ENCODE measurements at places on chromosomes 6 and 20.

- no peak for DNase-seq
These were observed 73.0 kb downstream of the TIAM2 start for GRCh38 chr6:155067956-155068615.

- no peak for DNase-seq
These were observed 23.7 kb upstream of the RSPO3 start for GRCh38 chr6:127094791-127095190.

DNA sequence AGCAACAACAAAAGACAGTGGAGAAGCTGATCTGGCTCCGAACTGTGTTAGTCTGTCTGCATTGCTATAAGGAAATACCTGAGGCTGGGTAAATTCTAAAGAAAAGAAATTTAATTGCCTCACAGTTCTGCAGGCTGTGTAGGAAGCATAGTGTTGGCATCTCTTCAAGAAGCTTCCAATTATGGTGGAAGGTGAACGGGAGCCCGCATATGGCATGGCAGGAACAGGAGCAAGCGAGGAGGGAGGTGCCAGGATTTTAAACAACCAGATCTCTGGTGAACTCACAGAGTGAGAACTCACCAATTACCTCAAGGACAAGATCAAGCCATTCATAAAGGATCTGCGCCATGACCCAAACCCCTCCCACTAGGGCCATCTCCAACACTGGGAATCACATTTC is 293.5 kb downstream of the SMOC2 start:
- no peak for DNase-seq

GRCh38 chr20:59222253-59223181 is 58.9 kb downstream of the ZNF831 start:
- DNase-seq = peak; percentile 67

DNA sequence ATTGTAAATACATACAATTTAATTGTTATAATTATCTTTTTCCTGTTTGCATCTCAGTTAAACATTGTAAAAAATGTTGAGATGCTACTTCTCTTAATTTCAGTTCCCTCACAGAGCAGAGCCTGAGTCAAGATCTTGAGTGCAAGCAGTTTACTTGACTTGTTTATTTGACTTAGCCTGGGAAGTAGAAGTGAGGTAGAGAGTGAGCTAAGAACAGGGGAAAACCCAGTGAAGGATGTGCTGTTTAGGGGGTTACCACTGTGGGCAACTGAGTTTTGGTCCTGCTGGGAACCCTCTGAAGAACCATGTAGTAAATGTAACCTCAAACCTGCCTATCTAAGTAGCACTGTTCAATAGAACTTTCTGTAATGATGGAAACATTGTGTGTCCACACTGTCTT is 495.2 kb upstream of the FLRT3 start:
- DNase-seq = no peak

- DNase-seq = no peak
These were observed 25.5 kb downstream of the SLC22A1 start for GRCh38 chr6:160147146-160147536.

DNA sequence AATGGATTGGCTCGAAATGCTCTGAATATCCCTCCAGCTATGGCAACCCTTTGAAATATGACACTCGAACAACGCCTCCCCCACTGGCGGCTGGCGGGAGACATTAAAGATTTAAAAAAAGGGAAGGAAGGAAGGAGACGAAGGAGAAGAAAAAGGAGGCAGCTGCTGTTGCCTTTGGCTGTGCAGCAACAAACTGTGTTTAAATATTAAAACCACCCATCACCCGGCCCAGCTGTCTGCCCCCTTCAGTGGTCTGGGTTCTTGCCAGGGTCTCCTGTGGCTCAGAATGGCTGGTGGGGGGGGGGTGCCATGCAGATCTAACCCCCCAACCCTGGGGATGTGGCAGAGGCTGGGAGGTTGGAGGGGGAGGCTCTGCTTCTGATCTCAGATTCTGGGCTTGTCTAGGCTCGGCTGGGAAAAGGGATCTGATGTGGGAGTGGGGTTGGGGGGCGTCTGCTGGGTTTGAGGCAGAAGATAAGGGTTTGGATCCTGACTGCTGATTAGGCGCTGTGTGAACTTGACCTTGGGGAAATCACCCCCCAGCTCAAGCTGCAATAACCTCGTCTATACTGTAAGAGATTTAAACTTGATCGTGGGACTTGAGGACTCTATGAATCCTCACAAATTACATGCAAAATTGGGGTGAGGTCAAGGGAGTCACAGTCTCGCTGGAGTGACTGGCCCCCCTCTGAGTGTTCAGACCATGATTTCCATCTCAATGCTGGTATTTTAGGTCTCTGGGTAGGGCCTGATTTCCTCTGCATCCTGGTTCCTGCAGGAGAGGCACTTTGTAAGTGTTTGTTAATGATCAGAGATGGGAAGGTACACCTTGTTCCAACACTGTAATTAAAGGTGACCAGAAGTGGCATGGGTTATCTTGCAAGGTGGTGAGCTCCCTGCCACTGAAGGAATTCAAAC is 40.3 kb upstream of the BLCAP start:
- no peak for DNase-seq

GRCh38 chr20:58511364-58511763 is 3.8 kb downstream of the APCDD1L start:
- DNase-seq = no peak

DNA sequence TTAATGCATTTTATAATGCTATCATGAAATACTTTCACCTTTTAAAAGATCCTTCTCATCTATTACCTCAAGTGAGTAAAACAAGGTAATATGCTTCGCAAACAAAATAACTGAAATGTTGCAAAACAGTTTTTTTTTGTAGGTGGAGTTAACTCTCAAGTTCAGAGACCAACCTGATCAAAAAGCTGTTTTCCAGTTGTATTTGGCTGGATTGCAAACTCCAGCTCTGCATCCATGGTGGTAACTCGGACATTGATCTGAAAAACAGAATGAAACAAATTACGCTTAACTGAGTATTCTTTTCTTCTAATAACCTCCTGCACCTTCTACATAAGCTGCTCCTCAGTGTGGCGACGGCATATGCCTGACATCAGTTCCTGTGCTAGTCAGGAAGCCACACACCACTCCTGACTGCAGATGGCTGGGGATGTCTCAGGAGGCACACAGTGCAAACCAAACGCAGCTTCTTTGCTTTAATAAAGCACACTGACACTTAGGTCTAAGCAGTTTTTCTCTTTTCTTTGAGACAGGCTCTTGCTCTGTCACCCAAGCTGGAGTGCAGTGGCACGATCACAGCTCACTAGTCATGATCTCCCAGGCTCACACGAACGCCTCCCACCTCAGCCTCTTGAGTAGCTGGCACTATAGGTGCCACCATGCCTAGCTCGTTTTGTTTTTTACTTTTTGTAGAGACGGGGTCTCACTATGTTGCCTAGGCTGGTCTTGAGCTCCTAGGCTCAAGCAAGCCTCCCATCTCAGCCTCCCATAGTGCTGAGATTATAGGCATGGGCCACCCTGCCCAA is 29.9 kb downstream of the EZR start:
- DNase-seq = peak; percentile 39

DNA sequence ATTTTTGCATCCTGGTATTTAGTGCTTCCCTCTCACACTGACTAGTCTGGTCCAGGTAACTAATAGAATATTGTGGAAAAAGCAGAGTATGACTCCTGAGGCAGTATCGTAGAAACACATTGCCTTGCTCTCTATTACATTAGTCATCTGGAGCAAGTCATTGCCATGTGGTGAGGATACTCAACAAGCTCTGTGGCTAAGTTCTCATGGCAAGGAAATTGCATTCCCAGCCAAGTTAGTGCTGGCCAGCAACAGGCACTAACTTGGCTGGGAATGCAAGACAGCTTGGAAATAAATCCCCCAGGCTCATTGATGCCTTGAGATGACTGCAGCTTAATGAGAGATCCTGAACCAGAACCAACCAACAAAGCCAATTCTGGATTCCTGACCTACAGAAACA is 39.7 kb upstream of the HTR1B start:
- DNase-seq = no peak
